ENCODE measurements at places on chromosomes 11 and 22.

DNA sequence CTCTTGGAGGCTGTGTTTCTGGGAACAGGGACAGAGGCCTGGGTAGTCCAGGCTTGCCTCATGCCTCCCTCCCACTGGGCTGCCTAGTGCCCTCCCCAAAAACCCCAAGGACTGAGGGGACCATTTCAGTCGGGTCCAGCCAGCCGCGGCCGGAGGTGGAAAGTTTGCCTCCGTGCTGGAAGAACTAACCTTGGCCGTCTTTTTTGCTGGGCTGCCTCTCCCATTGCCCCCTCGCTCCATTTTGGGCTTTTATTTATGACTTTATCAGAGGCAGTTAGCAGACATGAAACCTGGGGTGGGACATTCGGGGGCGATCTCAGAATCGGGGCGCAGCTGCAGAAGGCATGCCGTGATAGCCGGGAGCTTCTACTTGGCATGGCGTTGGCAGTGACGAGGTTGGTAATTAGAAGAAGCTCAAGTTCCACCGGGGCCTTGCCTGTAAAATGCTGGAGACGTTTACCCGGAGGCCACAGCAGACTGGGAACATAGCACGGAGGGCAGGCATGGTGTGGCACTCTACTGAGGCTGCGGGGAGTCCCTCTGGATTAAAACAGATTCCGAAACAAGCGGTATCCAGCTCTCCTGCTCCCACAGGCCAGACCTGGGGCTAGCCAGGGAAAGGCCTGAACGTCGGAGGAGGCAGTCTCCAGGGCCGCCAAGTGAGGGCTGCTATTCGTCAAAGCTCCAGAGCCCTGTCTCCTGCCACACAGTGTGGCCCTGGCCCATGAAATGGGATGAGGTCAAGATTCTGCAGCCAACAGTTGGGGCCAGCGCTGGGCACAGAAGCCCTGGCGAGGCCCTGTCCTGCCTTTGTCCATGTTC is 76.4 kb upstream of the PPARA start:
- DNase-seq = no peak

DNA sequence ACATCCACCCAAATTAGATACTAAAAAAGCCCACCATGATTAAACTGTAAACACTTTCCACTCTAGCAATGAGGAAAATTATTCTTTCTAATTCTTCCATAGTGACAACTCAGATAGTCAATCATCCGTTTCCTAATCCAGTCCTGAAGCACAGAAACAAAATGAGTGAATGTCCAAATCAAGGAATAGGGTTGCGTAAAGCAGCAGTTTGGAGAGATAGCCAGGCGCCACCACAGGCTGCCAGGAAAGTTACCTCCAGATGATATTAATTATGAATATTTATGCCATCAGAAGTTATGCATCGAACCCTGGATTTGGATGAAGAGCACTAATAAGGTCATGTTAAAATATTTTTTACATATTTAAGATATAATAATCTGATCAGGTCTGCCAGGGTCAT is 63.2 kb downstream of the ETS1 start:
- DNase-seq = no peak

DNA sequence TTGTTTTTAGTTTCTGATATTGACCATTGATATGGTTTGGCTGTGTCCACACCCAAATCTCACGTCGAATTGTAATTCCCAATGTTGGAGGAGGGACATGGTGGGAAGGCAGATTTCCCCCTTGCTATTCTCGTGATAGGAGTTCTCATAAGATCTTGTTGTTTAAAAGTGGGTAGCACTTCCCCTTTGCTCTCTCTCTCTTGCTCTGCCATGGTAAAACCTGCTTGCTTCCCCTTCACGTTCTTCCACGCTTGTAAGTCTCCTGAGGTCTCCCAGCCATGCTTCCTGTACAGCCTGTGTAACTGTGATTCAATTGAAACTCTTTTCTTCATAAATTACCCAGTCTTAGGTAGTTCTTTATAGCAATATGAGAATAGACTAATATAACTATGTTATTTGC is 203.6 kb upstream of the CHORDC1 start:
- DNase-seq = no peak

- DNase-seq = no peak
Measured at GRCh38 chr11:20049231-20049630, 111.0 kb downstream of the DBX1 start.

GRCh38 chr22:47807506-47807905 is 1045.1 kb downstream of the TBC1D22A start:
- DNase-seq = no peak

DNA sequence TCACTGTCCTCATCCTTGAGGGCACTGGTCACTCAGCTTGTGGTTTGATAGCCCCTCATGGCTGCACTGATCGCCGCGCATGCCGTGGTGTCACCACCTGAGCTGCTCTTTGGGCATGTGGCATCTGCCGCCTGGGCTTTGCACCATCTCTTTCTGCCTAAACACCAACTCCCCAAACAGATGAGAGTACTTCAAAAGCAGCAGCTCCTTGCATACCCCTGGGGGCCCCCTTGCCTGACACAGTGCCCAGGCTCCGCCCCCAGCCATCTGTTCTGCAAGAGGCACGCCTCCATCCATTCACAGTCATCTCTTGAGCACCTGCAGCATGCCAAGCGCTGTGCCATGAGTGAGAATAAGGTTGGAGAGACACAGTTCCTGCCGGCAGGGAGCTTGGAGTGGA is 104.5 kb upstream of the B3GAT1 start:
- no peak for DNase-seq

GRCh38 chr11:62324731-62325556 is 12.3 kb upstream of the ASRGL1 start:
- peak; percentile 71 for DNase-seq

- no peak for DNase-seq
Measured at GRCh38 chr11:29449281-29450074, 567.4 kb downstream of the KCNA4 start.

DNA sequence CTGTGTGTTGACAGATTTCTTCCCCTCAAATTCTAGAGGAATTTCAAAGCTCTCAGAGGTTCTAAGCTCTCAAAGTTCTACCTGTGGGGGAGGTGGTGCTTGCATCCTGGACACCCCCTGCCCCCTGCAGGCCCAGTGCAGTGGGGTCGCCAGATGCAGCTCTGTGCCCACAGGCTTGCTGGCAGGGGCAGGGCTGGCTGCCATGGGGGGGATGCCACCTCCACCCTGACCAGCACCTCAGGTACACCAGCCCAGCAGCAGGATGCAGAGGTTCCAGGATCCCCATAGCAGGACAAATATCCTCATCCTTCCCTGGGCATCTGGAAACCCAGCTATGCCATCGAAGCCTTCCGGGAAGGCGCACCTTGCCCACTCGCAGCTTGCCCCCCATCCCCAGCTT is 91.1 kb downstream of the BRD1 start:
- no peak for DNase-seq

DNA sequence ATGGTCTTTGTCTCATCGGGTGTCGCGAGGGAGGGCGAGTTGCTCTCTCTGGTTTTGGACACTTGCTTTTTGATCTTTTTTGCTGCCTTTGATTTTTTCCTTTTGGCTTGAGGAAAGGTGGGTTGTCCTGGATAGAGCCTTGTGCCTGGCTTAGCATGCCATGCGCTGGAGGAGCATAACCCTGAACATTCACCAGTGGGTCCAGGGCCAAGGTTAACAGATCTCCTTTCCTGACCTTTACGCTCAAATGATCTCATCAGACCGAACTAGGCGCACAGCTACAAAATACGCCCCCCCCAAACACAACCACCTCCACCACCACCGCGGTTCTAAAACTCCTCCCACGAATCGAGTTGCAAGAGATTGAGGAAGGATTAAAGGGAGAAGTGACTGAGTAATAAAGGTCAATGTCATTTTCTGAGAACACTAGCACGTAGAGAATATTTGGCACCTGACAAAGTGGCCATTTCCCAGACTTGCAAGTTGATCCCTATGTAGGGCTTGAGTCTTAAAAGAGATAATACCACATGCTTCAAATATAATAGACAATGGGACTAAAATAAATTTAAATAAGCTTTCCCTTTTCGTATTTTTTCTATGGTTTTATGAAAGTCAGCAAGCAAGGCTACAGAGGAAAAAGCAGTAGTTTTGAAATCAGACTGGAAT is 48.7 kb upstream of the CADM1 start:
- no peak for DNase-seq

- DNase-seq = no peak
Measured at GRCh38 chr11:63769714-63770455, 1.3 kb upstream of the ZFTA start.

DNA sequence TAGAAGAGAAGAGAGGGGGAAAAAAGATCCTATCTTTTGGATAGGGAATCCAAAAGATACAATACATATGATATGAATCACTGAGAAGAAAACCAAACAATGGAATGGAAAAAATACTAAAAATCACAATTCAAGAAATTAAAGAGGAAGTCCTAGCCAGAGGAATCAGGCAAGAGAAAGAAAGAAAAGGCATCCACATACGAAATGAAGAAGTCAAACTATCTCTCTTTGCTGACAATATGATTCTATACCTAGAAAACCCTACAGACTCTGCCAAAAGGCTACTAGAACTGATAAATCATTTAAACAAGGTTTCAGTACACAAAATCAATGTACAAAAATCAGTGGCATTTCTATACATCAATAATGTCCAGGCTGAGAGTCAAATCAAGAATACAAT is 91.4 kb downstream of the EFCAB6 start:
- DNase-seq = no peak

DNA sequence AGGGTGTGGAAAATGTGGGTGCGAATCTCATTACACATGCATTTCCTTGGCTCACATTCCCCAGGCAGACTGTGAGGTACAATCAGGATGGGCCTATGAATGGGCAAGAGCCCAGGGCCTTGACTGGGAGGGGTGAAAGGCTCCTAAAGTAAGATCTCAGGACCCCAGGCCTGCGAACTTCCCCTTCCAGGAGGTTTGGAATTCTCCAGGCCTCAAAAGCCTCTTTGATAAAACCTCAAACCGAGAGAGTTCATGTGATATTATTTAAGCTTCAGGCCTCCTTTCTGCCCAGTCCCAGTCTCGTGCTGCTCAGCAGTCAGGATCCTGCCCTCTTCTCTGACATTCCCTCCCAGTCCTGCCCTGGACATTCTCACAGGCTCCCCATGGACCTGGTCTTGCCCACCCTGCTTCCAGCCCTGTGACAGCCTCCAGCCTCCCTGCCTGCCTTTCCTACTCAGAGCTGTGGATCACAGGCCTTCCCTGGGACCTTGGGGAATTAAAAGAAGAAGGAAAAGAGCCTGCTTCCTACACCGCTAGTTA is 37.3 kb upstream of the TEAD1 start:
- DNase-seq = no peak

GRCh38 chr11:65958774-65959420 is 2.6 kb upstream of the SART1 start:
- DNase-seq = no peak

DNA sequence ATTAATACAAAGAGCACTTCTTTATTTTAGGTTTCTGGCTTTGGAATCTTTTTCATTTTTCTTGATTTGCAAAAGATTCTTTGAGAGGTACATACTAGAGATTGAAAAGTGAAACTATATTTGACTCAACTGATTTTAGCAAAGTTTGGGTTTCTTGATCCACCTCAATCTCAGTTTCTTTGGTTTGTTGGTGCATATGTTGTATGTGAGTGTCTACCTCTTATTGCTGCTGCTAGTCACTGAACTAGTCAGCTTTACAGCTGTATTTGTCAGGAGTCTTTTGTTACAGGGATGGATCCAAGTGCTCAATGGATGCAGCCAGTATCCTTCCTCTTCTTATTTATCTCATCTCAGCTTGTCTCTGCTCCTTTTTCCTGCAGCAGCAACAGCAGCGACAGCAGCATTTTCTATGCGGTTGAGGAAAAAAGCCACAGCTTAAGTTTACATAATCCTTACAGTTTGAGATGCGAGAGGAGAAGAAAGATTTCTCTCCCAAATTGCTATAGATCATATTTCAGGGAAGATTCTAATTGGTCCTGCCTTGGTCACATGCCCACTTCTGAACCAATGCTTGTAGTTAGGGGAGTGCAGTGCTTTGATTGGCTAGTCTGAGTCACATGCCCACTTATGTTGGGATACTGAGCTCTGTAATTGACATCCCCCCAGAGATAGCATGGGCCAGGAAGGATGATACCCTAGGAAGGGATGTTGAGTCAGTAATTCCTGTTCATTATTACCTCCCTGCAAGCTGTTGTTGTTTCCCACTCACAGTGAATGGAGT is 10.0 kb upstream of the ZNRF3 start:
- DNase-seq = no peak

- DNase-seq = no peak
Measured at GRCh38 chr22:48669986-48670716, 1157.5 kb downstream of the BRD1 start.

DNA sequence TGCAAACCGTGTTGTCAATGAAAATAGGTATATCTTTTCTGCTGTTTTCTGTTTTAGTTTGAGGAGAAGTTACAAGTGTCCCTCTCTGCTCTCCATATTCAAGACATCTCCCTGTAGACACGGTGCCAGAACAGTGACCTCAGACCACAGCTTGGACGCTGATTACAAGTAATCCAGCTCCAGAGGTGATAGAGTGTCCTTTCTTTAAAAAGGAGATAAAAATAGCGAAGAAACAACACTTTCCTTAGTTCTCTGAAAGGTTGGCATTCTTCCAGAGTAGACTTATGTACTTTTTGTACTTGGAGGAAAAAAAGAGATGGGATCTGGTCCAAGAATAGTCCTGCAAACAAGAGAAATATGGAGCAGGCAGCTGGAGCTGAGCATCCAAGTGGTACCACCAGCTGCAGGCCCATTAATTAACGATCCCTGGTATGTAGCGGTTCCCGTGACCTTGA is 43.0 kb upstream of the WT1 start:
- DNase-seq = no peak

- no peak for DNase-seq
Measured at GRCh38 chr11:120337355-120338106, 1.3 kb downstream of the ARHGEF12 start.

DNA sequence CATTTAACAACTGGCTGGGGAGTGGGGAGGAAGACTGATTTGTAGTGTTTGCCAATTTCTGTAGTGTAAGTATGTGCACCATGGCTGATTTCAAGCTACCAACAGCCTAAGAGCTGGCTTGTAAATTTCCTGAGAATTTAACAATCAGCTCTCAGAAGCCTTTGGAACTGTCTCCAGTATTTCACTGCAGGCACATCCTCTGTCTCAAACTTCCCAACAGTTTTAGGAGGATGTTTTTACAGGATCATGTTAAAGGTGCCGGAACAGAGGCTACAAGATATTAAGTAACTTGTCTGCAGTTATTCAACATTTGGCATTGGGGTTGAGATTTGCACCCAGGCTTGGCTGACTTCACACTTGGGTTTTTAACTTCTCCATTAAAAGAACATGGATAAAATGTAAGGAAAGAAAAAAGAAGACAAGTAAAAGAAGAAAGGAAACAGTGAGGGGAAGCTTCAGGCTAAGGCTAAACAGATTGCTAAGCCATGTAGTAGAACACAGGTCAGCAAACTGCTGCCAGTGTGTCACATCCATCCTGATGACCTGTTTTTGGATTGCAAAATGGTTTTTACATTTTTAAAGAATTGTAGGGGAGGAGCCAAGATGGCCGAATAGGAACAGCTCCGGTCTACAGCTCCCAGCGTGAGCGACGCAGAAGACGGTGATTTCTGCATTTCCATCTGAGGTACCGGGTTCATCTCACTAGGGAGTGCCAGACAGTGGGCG is 204.8 kb upstream of the SESN3 start:
- DNase-seq = no peak

GRCh38 chr11:126317756-126318573 is 14.1 kb downstream of the DCPS start:
- peak; percentile 46 for DNase-seq

- DNase-seq = no peak
Measured at GRCh38 chr11:78727816-78728215, 153.2 kb upstream of the NARS2 start.

All from stimulated activated naive CD8-positive, alpha-beta T cell treated with anti-CD3 and anti-CD28 coated beads, Interleukin-15, Interleukin-2, amounts not matched to agents 100 U/mL and 50 U/mL, for 24 hours (primary cell).